Pericardium fibroblast (primary cell): ENCODE measurements at places on chromosomes 3 and 15. TPM values are rescaled to one million over a fixed set of nuclear protein-coding genes. Genes with fewer than 3 reads are reported as not detected.

Gene NEIL1
- 2.6 and 18.7 TPM in 2 replicates for total RNA-seq

Gene USP13
- 6.7 and 7.0 TPM in 2 replicates for total RNA-seq

Gene MESP2
- total RNA-seq = 0.23 and 0.68 TPM in 2 replicates

Gene RHCG
- total RNA-seq = 0.12 TPM in 1 of 2 replicates, not detected in the other

Gene ANKRD63
- not detected in 2 replicates for total RNA-seq

Gene GPR171
- total RNA-seq = not detected in 2 replicates

Gene SLC27A2
- total RNA-seq = not detected in 2 replicates

Gene ITIH3
- total RNA-seq = 0.51 and 10.7 TPM in 2 replicates

Gene GABRG3
- total RNA-seq = not detected in 2 replicates

Gene CTXND1
- not detected in 2 replicates for total RNA-seq

Gene SERPINI2
- total RNA-seq = not detected in 2 replicates

Gene INSYN1
- 0.68 and 11.1 TPM in 2 replicates for total RNA-seq

Gene ADCY5
- 0.70 TPM in 1 of 2 replicates, not detected in the other for total RNA-seq

Gene WDR5B
- 3.4 and 4.7 TPM in 2 replicates for total RNA-seq

Gene B3GALNT1
- 9.5 and 20.7 TPM in 2 replicates for total RNA-seq

Gene CAV3
- 1.4 TPM in 1 of 2 replicates, not detected in the other for total RNA-seq

Gene GPR160
- total RNA-seq = 0.09 TPM in 1 of 2 replicates, not detected in the other

Gene NRG4
- under 0.01 TPM in 1 of 2 replicates, not detected in the other for total RNA-seq

Gene GPR27
- total RNA-seq = not detected in 2 replicates

Gene TRAK1
- total RNA-seq = 15.7 and 27.9 TPM in 2 replicates

Gene KBTBD13
- total RNA-seq = not detected in 2 replicates

Gene NANOGP8
- total RNA-seq = not detected in 2 replicates

Gene MYRIP
- total RNA-seq = not detected in 2 replicates

Gene UCN2
- 0.09 TPM in 1 of 2 replicates, not detected in the other for total RNA-seq

Gene SEMA3B
- total RNA-seq = 10.6 and 16.0 TPM in 2 replicates

Gene ADPRH
- total RNA-seq = 0.34 and 2.0 TPM in 2 replicates
